Activated naive CD8-positive, alpha-beta T cell treated with anti-CD3 and anti-CD28 coated beads, Interleukin-2, amount 10 ng/mL, durations not matched to agents 7 days and 5 days (primary cell): ENCODE measurements at places on chromosomes 11 and 22.
A peak's percentile ranks its signal among the peaks of the same experiment; 100 is the strongest.

DNA sequence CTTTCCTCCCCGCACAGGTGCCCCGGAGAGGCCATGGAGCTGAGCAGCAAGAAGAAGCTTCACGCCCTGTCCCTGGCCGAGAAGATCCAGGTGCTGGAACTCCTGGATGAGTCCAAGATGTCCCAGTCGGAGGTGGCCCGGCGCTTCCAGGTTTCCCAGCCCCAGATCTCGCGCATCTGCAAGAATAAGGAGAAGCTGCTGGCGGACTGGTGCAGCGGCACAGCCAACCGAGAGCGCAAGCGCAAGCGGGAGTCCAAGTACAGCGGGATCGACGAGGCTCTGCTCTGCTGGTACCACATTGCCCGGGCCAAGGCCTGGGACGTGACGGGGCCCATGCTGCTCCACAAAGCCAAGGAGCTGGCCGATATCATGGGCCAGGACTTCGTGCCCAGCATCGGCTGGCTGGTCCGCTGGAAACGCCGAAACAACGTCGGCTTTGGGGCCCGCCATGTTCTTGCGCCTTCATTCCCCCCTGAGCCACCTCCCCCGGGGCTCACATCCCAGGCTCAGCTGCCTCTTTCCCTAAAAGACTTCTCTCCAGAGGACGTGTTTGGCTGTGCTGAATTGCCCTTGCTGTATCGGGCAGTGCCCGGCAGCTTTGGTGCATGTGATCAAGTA, 1.3 kb downstream of the TIGD3 start:
- DNase-seq: no peak

GRCh38 chr11:8087756-8088155, 6.7 kb downstream of the TUB start:
- DNase-seq: no peak

DNA sequence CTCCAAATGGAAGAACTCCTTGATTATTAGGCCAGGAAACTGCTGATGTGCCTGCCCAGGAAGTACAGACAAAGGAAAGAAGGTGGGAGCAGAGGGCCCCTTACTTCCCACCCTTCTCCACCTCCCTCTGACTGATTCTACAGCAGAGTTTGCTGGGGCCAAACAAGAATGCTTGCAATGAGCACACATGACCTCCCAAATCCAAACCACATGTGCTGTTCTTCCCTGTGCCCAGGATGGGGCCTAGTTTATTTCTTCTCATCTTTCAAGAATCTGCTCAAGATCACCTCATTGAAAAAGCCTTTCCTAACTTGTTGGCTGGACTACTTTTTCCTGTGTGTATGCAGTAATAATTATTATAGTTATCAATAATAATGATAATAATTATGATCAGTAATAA, 286.1 kb downstream of the RAB38 start:
- no peak for DNase-seq

DNA sequence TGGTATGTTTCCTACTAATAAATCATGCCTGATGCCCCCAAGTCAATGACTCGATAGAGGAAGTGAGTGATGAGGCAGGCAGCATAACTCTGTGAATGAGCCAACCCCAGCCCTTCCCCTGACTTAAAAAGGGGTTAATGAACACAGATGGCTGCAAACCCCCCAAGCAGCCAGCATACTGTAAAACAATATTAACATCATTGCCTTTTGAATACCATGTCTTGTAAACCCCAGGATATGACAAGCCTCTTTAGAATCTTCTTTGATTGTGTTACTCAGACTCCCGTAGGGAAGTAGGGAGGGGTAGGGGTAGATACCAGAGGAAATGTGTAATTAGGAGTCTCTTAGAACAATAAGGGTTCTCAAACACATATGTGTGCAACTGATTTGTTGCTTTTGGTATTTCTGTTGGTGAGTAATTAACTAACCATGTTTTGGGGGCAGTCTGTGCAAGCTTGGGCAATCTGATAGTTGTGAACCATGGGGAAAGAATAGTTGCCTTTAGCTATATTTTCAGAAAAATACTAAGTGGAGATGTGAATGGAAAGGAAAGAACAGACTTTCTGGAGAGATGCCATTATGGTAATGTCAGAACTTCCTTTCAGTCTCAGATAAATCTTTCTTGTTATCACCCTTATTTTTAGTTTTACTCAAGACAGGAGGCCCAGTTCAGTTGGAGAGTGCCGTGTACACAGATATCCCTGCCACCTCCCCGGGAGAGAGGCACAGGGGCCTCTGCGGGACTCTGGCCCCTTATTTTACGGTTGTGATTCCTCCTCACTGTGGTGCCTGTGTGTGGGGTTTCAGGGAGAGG, 701.8 kb downstream of the NTM start:
- DNase-seq: no peak

DNA sequence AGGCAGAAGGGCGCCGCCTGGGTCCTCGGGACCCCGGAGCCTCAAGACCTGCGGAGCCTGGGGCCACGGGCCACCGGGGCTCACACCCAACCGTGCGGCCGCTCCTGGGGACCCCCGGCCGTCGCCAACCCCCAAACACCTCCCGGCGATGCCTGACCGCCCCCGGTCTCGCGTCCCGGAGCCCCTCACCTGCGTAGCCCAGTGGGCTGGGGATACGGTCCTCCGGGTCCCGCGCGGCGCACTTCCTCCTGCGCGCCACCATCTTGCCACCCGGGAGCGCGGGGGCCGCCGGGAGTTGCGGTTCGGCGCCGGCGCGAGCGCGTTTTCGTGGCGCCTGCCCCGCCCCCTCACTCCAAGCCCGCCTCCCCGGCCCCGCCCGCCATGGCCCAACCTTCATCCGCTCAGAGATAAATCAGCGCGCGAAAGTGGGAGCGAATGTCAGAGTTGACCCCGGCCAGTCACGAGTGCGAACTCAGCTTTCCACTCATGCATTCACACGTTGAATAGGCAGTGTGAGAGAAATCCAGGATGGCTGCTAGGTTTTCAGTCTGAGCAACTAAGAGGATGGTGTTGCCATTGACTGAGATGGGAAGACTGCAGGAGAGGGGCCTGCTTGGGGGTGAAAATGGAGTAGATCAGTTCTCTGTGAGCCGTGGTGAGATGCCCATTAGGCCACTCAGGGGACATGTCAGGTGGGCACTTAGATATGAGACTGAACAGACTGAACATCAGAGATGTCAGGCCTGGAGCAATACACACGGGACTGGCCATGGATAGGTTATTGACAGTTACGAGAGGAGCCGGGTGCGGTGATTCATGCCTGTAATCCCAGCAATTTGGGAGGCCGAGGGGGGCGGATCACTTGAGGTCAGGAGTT, at the start of gene RRP7A:
RRP7A (minus strand) TSS at position 272 of the 877 bp plus-strand sequence; CDS start at position 262, 10 bp downstream.
- peak; percentile 92 for DNase-seq

DNA sequence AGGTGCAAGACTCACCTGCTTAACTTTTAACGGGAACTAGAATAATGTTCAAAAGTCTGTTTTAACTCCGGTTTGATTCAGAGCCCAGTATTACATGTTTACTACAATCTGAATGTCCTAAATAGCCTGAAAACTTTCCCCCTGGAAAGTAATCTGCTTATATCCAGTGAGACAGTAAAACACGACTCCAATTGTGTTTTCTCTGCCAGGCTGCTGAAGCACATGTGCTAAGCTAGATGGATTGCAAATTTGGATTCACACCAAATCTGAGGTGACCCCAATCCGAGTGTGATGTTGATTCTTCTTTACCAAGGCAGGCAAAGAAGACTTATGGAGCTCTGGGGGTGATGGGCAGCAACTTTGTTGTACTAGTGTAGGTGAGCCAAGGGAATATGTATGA, 158.7 kb upstream of the PDGFD start:
- no peak for DNase-seq

GRCh38 chr11:30282289-30282631, 40.6 kb upstream of the ARL14EP start:
- peak; percentile 70 for DNase-seq

- DNase-seq: no peak
These were observed 44.2 kb downstream of the SYTL2 start for GRCh38 chr11:85766721-85767161.

DNA sequence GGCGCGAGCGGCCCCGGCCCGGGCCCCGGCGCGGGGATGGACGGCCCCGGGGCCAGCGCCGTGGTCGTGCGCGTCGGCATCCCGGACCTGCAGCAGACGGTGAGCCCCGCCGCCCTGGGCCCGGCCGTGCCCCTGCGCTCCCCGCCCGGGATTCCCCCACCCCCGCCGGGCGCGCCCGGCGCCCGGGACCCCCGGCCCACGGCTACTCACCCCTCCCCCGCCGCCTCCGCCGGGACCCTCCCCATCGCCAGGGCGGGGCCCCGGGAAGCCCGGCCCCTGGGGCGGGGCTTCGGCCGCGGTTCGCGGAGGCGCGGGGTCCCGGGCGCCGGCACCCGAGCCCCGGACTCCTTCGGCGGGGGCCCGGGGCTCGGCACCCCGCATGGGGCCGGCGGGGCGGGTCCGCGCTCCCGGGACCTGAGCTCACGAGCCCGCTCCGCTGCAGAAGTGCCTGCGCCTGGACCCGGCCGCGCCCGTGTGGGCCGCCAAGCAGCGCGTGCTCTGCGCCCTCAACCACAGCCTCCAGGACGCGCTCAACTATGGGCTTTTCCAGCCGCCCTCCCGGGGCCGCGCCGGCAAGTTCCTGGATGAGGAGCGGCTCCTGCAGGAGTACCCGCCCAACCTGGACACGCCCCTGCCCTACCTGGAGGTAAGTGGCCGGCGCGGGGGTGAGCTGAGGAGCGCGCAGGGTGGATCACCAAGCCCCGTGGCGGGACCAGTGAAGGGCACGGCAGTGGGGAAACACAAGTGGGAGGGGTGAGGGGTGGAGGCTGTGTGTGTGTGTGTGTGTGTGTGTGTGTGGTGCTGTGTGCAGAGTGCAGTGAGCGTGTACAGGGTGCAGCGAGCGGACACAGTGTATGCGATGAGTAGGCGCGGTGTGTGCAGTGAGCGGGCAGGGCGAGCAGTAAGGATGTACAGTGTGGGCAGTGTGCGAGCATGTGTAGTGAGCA, 2.3 kb downstream of the SHANK3 start:
- no peak for DNase-seq

GRCh38 chr11:63499874-63500273, 6.0 kb upstream of the LGALS12 start:
- no peak for DNase-seq

DNA sequence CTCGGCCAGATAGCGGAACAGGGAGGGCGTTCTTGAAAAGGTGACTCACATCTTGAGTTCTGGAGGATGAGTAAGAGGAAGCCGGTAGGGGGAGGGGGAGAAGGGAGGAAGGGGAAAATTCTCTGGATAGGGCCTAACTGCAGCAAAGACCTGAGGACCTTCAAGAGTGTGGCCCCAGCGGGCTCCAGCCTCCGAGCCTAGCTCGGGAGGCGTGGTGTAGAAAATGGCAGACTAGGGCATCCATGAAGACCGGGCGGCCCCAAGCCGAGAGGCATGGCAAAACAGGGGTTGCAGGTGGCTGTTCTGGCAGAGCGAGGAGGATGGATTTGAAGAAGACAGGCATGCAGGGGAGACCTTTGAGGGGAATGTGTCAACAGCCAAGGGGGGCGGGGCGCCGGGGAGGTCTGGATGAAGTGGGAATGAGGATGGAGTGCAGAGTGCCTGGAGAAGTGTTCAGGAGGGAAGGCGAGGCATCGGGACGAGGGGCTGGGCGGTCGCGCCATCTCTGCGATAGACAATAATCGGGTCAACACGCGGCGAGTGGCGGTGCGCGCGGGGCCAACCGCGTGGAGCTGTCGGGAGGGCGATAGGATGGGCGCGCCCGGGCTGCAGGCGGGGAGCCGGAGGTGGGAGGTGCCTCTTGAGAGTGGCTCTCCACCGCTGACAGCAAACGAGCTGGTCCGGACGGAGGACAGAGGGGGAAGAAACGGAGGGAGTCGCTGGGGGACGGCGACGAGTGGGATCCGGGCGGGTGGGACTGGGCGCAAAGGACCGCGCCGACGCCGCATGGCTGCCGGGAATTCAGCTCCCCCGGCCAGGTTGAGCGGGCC, 40.0 kb upstream of the CREB3L1 start:
- DNase-seq: peak; percentile 66

- DNase-seq: no peak
These were observed 893.3 kb downstream of the FAM181B start for GRCh38 chr11:81840380-81840779.

DNA sequence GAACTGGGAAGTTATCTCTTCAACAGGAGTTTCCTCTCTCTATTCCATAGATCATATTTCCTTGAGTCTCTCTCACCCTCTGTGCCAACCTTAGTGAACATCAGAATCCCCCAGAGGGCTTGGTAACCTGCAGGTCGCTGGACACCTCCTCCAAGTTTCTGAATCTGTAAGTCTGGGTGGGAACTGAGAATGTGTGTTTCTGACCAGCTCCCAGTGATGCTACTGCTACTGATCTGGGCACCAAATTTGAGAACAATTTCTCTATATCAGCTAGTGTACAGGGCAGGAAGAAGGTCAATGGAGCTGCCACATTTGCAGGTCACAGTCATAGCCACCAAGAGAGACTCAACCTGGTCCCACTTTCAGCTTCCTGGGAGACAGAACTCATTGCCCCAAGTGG, 62.9 kb downstream of the RCN1 start:
- DNase-seq: no peak

GRCh38 chr11:10762185-10762584, 11.1 kb downstream of the CTR9 start:
- DNase-seq: no peak

DNA sequence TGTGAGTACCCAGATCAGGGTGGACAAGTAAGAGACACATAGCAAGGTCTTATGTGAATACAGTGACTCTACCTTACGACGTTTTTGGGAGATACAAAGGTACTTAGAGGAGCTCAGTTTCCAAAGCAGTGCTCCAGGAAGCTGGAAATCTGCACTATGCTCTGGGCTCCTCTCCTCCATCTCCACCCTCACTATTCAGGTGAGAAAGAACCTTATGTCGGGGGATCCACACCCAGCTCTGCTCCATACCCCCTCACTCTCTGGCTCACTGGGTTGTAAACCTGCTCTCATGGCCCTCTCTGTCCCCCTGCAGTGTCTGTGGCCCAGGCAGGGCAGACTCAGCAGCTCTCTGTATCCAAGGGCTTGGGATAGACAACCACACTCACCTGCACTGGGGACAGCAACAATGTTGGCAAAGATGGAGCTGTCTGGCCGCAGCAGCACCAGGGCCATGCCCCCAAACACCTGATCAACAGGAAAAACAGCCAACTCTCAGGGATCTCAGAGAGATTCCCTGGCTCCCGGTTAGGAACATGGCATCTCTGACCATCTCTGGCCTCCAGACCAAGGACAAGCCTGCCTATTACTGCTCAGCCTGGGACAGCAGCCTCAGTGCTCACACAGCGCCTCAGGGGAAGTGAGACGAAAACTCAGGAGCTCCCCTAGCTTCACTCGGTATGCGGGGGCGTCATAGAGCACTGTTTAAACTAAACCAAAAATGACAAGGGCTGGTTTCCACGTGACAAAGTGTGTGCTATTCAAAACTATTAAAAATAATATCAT, 60.9 kb upstream of the TOP3B start:
- no peak for DNase-seq

DNA sequence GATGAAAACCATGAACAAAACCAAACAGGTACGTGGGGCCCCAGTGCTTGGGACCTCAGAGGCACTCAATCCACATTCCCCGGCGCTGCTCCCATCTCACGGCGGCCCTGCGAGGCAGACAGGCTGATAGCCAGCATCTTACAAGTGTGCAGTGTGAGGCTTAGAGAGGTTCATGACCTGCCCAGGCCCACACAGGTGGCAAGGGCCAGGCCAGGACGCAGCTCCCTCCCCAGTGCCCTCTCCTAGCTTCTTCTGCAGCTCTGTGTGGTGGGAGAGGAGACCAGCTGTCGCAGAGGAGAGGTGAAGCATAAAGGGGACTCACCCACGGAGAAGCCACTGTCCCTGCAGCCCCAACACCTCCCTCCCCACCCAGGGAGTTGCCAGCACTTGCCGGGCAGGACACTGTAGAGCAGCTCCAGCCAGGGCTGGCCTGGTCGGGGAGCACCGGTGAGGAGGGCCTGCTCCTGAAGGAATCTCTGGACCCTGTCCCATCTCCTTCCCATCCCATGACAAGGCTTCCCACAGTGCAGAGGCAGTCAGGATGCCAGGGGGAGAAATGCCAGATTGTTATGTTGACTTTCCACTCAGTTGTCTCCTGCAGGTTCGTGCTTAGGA, 92.4 kb upstream of the TMEM45B start:
- DNase-seq: no peak
